ENCODE measurements at places on chromosomes 5 and 9. TPM values are rescaled to one million over a fixed set of nuclear protein-coding genes. Genes with fewer than 3 reads are reported as not detected.

- DNase-seq = no peak
Observed at GRCh38 chr9:34552606-34552981, 29.8 kb upstream of the ENHO start.

GRCh38 chr9:80061096-80061495 lies 489.3 kb downstream of the TLE4 start:
- DNase-seq = no peak

Gene TERT
- total RNA-seq = 13.7 TPM

Gene DRD1
- total RNA-seq = not detected

Gene C5orf58
- not detected for total RNA-seq

Gene ASTN2
- total RNA-seq = 6.1 TPM

DNA sequence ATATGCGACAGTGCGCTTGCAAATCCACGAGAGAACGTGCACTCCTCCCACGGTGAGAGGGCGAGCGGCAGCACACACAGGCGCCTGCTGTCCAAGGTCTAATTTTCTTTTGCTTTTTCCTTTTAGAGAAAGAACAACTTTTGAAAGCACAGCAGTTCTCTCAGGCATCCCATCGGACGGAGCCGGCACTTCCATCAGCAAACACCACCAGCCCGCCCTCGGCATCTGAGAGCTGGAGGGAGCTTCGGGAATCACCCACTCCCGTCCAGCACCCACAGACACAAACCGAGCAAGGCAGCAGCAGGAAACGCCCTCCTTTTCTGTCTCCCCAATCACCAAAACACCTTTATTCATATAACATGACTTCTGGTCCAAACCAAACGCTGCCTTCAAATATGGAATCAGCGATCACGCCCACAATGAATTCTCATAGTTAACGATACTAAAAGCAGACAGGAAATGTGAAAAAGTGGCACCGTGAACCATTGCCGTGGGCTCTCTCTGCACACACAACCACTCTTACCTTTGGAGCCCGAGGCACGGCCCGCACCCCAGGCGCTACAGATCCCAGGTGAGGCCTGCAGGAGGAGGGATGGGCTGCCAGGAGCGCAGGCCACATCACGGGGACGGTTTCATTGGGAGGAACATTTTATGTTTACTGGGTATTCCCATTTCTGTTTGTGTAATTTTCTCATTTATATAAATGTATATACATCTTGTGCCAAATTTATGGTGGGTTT lies 14.2 kb downstream of the LPCAT1 start:
- DNase-seq = no peak

DNA sequence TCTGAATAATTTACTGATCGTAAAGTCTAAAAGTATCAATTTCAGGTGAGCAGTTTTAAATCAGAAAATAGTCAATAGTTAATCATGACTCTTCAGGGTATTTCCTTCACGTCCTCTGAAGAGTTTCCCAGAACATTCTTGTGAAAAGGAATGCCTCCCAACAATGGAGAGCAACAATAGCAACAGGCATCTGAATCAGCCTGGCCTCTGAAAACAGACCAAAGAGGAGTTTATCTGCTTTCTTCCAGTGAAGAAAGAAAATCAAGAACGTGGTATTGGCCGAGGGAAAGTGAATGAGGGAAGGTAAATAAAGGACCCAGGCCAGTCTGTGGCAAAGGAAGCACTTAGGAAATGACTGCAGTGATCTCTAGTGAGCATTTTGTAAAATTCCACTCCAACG lies 26.1 kb upstream of the RASGEF1C start:
- DNase-seq = no peak

- no peak for DNase-seq
Observed at GRCh38 chr5:8831251-8831650, 714.6 kb downstream of the SEMA5A start.
